Kidney (tissue), 22 donors: ENCODE measurements at places on chromosomes 16 and 17.
A peak's percentile ranks its signal among the peaks of the same experiment; 100 is the strongest.

GRCh38 chr16:1485847-1486496 lies 2.8 kb downstream of the PTX4 start:
- no peak for DNase-seq

DNA sequence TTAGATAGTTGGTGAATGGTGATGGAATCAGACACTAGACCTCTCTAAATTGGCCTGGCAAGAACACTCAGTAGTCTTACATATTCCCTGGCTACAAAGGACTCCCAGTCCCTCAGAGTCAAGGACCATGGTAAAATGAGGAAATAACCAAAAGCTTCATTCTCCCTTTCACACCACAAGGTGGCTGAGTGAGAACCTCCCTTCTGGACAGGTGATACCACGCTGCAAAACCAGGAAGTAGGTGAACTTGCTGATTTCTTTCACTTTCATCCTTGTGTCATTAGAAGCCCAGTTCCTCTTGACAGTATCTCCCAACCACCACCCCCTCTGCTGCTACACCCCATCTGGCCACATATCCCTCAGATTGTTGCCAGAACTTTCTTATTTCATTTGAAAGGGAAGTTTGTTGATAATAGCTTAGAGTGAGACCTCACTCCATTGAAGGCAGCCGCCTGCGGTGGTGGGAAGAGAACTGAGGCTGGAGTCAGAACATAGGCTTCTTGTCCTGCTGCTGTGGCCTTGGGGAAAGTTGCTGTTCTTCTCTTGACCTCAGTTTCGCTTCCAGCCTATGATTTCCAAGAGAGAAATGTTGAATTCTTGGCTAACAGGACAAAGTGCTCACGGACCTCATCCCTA lies 290.6 kb upstream of the CCL2 start:
- no peak for DNase-seq

GRCh38 chr17:9247401-9247938 lies 226.2 kb downstream of the NTN1 start:
- DNase-seq: no peak

DNA sequence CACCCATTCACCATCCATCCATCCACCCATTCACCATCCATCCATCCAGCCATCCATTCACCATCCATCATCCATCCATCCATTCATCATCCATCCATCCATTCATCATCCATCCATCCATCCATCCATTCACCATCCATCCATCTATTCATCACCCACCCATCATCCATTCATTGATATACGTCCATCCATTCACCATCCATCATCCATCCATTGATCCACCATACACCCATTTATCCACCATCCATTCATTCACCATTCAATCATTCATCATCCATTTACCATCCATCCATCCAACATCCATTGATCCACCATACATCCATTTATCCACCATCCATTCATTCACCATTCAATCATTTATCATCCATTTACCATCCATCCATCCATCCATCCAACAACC lies 111.7 kb downstream of the ABCC12 start:
- no peak for DNase-seq

DNA sequence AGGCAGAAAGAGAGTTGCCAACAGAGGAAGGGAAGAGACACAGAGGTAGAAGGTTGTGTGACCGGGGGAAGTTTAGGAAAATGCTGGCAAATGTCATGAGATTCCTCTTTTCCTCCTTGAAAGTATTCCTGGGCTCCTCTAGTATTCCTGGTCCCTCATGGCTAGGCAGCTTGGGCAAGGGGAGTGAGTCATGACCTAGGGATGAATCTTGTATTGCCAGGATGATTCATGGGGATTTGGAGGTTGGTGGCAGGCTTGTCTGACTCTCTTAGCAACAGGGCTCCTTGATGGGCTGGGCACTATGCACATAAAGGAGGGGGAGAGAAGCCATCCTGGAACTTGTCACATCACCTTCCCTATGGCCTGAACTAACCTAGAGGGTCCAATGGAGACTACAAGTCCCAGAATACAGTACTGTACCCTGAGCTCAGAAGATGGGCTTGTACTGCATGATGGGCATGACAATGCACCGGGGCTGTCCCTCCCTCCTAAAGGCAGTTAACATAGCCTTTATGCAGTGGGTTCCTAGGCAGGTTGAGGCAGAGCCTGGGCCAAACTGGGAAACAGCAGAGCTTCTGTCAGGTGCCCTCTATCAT lies 2.1 kb upstream of the SEZ6 start:
- DNase-seq: no peak

DNA sequence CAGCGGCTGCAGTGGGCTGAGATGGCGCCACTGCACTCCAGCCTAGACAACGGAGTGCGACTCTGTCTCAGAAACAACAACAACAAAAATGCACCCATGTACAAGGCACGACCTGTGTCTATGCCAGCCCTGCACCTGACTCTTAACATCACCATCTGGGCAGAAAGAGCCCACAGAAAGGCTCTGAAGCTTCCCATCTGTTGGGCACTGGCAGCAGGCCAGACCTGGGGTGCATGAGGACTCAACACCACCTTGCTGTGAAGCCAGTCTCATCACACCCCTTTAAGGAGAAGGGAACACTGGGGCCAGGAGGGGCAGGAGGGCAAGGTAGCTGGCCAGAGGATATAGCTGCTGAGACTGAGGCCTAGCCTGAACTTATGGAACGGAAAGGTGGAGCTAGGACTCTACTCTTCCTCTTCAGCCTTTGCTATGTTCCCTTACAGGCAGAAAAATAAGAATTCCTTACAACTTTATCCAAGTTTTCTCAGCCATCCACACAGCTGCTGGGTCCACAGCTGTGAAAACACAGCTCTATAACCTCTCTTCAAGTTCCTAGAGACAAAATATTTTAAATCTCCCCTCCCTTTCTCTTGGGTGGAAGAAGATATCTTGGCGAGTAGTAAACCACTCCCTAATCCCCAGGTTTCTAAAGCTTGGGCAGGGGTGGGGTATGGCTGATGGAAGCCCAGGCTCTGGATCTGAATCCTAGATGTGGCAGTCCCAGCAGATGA lies 2.8 kb downstream of the ELOB start:
- DNase-seq: no peak

GRCh38 chr17:4499431-4500190 lies 930 bp downstream of the SPNS2 start:
- no peak for DNase-seq

DNA sequence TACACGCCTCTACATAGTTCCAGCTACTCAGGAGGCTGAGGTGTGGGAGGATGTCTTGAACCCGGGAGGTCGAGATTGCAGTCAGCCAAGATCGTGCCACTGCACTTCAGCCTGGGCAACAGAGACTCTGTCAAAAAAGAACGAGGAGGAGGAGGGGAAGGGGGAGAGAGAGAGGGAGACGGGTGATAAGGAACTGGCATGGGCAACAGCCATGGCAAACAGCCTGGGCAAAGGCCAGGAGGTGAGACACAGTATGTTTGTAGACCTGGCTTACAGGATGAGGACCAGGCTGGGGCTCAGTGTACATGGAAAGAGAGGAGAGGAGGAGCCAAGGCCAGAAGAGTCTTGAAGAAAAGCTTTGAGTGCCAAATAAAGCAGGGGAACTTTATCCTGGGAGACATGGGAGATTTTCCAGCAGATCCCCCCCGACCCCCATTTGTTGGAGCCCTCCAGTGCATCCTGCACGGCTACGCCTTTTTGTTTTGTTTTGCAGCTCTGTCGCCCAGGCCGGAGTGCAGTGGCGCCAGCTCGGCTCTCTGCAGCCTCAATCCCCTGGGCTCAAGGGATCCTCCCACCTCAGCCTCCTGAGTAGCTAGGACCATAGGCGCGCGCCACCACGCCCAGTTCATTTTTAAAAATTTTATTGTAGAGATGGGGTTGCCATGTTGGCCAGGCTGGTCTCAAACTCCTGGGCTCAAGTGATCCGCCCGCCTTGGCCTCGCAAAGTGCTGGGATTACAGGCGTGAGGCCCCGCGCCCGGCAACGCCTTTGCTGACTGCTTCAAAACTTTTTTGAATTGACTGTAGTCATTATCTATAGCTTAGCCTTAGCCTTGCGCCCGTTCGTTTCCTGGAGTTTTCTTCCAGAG lies 1.3 kb upstream of the ALKBH5 start:
- peak; percentile 76 for DNase-seq

GRCh38 chr17:37276475-37276874 lies 99.3 kb upstream of the C17orf78 start:
- no peak for DNase-seq

DNA sequence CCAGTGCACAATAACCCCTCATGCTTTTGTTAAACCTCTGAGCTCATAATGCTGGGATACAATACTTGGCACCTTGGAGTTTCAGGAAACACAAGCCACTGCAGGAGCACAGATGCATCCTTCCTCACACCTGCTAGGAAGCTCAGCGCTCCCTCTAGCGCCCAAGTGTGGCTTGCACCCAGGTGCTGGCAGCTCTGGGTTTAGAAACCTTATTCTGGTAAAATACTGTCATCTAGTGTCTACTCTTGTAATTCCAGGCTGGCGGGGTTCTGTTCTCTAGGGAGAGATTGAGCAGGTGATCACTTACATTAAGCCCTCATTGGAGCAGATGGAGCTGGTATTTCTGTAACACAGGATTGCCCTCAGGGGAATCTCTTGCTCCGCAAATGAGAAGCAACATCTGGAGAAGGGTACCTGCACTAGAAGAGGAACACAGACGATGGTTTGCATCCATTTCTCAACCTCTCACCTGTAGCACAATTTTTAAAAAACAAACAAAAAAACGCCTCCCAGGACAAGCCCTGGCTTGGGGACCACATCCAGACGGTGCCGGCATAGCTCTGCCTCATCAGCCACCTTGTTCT lies 1.5 kb downstream of the CCL1 start:
- peak; percentile 94 for DNase-seq

- DNase-seq: no peak
Measured at GRCh38 chr16:29951625-29952365, 10.1 kb upstream of the TMEM219 start.

GRCh38 chr17:7328840-7329373 lies at the start of gene NEURL4:
NEURL4 (minus strand) TSS chr17:7329335; CDS start chr17:7329312, 23 bp downstream.
- no peak for DNase-seq
